NCI-H446 treated with DMSO at 0.1 percent for 48 hours (cell line): ENCODE measurements at places on chromosomes 1 and 21.
A peak's percentile ranks its signal among the peaks of the same experiment; 100 is the strongest.

- peak; percentile 25 for DNase-seq
These were observed 181.8 kb upstream of the L1TD1 start for GRCh38 chr1:62012836-62013235.

DNA sequence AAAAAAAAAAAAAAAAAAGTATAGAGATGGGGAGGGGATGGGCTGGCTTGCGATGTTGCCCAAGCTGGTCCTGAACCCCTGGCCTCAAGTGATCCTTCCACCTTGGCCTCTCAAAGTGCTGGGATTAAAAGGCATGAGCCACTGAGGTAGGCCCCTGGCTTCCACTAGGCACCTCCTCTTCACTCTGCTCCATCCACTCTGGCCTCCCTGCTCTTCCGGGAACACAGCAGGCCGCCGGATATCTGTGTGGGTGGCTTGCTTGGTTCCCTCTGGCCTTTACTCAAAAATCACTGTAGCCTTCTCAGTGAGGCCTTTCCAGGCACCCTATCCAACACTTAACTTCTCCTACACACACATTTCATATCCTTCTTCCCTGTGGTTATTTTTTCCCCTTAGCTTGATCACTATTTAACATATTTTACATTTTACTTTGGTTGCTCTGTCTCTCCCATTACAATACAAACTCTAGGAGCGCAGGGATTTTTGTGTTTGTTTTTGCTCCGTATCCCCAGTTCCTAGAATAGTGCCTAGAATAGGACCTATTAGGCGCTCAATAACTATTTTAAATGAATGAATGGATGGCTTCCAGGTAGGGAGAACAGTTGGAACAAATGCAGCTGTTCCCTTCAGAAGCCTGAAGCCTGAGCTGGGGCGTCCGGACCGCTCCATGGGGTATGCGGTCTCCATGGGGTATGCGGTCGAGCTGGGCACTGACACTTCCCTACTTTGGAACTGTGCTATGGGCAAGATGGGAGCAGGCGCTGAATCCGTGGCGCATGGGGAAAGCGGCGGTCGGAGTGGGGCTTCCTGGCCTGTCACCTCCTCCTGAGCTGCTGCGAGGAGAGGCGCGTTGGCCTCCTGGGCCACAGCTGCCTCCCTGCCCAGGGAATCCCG, 46.7 kb downstream of the H3-3A start:
- DNase-seq: no peak

DNA sequence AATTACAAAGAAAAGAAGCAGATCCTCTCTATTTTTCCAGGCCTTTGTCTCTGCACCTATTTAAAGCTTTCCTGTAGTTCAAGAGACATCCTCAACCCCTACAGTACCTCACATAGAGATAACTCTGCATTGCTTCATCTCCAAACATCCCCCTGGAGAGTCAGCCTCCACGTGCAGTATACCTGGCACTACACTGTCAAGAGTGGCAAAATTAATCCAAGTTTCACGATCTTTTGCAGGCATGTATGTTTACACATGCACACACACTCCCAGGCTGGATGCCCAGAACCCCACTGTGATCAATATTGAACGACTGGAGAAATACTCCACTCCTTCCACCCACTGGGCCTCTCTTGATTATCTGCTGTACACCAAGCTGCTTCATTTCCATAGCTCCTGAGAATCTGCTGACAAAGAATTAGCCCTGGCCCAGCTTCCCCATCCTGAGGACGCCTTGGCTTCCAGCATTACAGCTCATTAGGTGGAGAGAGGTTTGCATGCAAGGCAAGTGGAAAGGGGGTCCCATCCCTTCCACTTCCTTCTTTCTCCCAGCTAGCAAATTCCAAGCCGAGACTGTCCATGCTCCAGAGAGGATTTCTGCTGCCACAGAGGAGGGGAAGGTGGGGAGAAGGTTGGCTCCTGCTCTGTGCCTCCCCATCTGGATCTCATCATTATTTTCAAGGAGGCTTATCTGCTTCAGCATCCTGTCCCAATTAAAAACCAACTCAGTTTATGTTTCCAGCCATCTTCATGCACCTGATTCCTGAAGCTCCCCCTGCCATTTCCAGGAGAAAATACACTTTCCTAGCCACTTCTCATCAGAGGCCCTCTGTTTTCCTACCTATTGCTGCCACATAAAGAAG, 66.5 kb upstream of the GOLT1A start:
- no peak for DNase-seq

DNA sequence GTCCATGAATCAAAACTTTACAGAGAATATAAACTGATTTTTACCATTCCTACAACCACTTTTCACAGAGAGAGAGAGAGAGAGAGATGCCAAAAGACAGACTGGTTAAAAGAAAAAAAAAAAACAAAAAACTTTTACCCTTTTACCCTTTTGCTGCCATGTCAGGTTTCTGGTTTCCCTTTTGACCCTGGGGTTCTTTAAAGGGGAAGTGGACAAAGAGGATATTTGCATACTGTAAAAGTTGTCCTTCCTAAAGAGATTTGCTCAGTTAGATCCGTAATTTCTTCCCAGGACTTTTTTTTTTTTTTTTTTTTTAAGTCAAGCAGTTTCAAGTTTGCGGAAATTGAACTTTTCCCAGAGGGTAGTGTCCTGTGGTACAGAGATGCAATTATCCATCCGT, 287.8 kb upstream of the RGS18 start:
- no peak for DNase-seq

DNA sequence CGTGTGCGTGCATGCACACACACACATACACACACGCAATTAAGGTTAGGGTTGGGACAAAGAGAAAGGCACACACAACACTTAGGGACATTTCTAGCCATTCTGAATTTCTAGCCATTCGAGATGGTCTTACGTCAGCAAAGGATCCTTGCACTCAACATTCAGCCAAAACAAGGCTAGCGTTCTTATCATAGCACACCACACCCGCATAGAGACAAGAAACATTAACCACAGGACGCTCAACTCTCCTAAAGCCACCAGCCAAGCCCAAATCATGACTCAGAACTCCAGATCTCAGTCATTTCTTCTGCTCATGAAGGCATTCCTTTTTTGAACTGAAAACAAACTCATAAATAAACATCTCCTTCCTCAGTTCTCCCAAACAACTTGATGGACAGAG, 106.8 kb downstream of the LMO4 start:
- no peak for DNase-seq

DNA sequence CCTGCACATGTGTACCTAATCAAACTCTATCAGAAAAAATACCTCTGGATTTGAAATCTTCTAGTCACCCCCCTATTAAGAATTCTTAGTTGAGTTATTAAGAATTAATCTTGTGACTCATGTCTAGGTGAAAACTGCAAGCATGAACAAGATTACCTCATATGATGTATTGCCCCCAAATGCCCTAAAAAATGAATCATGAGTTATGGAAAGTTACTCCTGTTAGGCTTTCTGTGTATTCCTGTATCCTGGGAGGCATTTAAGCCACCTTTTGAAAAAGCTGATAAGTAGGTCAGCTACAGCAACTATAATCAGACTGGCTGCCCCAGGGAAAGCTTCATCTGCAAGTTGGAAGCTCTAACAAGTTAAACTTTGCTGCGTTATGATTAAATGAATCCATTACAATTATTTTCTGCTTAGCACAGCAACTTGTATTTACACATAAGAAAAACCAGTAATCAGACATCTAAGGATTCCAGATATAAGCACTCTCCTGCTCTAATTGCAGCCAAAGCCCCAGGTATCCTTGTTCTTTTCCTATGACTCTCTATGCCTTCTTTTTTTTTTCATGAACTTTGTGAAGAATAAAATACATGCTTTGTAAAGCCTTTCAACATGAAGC, 147.7 kb downstream of the NTPCR start:
- DNase-seq: no peak

DNA sequence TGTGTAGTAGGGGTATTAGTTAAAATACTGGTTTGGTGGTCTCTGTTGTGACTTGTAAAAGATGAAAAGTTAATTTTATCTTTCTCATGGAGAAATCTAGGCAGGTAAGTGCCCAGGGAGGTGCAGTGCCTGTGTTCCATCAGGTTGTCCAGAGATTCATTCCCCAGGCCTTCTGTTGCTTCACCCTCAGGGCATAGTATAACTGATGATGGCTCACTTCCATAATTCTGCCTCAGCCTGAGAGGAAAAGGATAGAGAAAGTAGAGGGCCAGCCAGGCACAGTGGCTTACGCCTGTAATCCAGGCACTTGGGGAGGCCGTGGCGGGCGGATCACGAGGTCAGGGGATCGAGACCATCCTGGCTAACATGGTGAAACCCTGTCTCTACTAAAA, 153.9 kb downstream of the FMN2 start:
- DNase-seq: no peak

DNA sequence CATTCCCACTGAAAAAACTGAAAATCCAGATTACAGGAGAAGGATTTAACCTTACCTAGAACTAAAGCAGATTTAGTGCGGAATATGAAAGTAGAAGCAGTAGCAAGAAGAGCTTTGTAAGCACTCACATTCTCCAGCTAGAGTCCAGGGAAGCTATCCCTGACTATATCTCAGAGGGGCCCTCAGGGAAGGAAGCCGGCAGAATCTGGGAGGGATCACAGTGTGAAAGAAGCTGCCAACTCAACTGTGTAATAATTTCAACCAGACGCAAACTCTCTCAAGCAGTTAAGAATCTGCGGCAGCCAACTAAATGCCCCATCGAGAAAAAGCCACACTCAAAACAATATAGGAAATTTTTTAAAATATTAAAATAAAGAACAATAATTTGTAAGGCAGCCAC, 163.8 kb downstream of the EIF4G3 start:
- DNase-seq: no peak

GRCh38 chr1:234111458-234112142, 207.1 kb downstream of the SLC35F3 start:
- DNase-seq: no peak

DNA sequence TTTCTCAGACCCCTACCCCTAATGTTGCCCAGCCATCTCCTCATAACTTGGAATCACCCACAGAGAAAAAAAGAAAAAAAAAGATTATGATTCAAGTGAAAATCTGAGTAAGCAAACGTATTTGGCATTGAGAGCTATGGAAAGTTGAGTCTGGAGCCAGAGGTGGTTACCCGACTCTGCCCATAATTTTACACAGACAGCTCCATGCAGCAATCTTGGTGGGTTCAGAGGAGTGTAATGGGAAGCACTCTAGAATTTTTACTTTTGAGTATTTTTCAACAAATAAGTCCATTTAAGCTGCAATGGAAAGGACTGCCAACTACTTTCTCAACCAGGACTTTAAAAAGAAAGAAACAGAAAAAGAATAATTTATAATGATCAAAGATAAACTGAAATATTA, 62.7 kb downstream of the ZC3H11B start:
- DNase-seq: no peak

DNA sequence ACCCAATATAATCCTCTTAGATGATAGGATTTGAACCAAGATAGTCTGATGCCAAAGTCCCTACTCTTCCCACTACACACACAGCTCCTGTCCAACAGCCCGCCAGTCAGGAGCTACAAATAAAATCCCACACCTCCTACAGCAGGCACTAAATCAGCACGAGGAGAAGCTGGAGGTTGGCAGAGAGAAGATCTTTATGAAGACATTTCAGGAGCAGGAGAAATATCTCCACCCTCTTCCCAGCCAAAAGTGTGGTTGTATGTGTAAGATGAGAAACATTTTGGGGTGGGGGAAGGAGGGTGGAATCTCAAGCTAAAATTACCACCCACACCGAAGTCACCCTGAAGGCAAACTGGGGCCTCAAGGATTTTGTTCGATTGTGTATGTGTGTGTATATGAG, 54.5 kb downstream of the PLXNA2 start:
- DNase-seq: no peak

DNA sequence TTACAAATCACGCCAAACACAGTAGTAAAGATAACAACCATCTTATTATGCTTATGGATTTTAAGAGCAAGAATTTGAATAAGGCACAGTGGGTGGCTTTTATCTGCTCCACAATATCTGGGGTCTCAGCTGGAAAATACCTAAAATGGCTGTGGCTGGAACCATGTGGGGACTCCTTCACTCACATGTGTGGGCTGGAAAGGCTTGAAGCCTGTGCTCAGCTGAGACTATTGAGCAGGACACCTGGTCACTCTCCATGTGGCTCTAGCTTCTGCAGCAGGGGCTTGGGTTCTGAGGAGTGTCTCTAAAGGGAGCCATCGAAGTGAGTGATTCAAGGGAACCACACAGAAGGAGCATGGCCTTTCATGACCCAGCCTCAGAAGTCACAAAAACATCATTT, 239.6 kb upstream of the B3GALT2 start:
- no peak for DNase-seq

DNA sequence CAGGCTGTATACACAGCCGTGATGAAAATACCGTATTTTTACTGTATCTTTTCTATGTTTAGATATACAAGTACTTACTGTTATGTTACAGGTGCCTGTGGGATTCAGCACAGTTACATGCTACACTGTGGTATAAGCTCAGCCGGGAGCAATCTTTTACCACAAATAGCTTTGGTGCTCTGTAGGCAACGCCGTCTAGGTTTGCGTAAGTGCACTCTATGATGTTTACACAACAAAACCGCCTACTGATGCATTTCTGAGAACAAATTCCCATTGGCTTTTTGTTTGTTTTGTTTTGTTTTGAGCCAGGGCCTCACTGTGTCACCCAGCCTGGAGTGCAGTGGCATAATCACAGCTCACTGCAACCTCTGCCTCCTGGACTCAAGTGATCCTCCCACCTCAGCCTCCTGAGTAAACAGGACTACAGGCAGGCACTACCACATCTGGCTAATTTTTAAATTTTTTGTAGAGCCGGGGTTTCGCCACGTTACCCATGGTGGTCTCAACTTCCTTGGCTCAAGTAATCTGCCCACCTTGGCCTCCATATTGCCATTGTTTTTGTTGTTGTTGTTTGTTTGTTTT, 81.0 kb downstream of the SCCPDH start:
- no peak for DNase-seq

- no peak for DNase-seq
These were observed 775 bp upstream of the AIM2 start for GRCh38 chr1:159077120-159077961.

- DNase-seq: no peak
These were observed 73.6 kb downstream of the GNG12 start for GRCh38 chr1:67759692-67760029.

DNA sequence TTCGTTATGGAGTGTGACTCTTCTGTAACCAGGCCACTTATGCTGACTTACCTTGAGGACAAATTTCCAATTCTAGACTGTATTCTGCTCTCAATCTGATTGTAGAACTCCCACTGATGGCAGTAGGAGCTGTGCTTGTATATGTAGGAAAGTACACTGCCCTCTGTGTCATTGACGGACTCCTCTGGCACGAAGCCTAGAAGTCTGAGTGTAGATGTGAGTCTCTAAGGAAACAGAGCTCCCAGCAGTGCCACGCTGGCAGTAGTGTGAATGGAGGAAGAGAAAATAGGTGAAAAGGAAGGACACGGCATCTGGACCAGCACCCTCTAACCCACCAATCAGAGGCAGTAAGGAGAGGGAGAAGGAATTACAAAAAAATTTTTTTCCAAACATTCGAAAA, 130.4 kb upstream of the ADGRL2 start:
- DNase-seq: peak; percentile 65

- DNase-seq: no peak
These were observed 61.0 kb upstream of the ATP1A1 start for GRCh38 chr1:116311756-116312680.

GRCh38 chr21:35273333-35273732, 224.2 kb upstream of the RUNX1 start:
- no peak for DNase-seq

- peak; percentile 44 for DNase-seq
These were observed 68.1 kb downstream of the RPS6KA1 start for GRCh38 chr1:26597629-26598039.
